ENCODE measurements at places on chromosomes 13 and 19.

GRCh38 chr13:110307767-110308655 lies 927 bp downstream of the COL4A2 start:
- no peak for DNase-seq

DNA sequence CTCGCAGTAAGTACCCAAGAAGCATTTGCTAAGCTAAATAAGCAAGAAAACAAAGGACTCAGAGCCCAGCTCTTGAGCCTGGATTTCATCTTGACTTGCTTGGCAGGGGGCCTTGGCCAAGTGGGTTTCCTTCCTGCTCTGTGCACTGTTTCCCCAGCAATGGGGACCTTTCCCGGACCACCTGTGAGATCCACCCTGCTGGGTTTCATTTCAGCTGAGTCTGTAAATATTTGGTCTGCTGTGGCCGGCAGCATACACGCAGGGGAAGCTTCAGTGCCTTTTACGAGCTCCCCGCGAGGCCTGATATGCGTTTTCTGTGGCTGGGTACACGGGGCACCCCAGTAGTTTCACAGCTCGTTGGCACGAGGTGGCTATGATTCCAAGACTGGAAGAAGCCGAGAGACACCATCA lies 12.4 kb upstream of the TINCR start:
- DNase-seq = no peak

DNA sequence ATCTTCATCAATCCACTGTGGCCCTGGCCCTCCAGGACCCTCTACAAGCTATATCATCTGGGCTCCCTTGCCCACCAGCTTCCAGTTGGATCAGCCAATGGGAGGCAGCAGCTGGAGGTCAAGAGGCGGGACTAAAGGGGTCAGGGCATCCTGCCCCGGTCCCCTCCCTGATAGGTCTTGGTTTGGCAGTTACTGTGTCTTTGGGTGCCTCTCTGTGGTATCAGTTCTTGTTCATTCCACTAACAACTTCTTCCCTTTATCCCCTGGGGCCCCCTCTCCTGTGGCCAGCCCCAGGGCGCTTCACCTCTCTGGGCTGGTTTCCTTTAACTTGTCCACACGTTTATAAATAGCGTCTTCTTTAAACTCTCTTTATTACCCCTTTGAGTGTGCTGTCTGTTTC lies 83.6 kb downstream of the DCT start:
- no peak for DNase-seq

DNA sequence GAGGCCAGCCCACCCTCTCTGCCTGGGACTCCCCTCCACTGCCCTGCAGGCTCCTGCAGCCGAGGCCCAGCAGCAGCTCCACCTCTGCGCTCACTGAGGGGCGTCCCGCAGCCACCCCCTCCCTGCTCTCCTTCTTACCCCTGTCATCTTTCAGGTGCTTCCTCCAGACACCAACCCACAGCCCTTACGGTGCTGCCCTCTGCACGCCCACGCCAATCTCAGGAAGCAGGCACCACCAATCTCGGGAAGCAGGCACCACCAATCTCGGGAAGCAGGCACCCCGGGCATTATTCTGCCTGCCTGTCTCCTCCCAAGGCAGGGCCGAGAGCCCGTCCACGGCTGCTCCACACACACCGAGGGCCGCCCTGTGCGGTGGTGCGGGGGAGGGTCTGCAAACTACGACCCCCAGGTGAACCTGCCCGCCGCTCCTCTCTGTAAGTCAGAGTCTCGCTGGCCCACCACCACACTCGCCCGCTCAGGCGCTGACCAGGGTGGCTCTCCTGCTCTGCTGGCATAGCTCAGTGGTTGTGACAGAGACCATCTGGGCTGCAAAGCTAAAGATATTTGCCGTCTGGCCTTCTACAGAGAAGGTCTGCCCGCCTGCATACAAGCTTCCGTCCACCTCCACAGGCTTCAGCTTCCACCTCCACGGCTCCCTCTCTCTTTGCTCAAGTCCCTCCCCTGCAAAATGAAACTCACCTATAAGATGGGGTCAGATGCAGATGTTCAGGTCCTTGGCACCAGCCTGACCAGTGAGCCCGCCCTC lies 2.9 kb downstream of the LSM7 start:
- no peak for DNase-seq

DNA sequence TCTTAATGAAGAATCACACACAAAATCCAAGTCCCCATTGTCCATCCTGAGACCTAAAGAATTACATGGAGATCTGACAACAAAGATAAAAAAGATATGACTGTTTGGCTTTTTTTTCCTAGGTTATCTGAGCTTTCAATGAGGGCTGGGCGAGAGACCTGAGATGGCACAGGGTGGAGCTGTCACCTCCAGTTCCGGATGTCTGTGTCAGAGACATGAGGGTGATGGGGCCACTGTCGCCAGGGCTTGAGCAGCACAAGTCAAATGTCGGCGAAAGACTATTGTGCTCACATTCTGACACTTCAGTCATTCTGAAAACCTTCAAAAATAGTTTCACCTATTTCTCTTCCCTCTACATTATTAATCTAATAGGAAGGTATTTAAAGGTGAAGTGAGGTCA lies 65.7 kb downstream of the SLC7A1 start:
- DNase-seq = no peak

DNA sequence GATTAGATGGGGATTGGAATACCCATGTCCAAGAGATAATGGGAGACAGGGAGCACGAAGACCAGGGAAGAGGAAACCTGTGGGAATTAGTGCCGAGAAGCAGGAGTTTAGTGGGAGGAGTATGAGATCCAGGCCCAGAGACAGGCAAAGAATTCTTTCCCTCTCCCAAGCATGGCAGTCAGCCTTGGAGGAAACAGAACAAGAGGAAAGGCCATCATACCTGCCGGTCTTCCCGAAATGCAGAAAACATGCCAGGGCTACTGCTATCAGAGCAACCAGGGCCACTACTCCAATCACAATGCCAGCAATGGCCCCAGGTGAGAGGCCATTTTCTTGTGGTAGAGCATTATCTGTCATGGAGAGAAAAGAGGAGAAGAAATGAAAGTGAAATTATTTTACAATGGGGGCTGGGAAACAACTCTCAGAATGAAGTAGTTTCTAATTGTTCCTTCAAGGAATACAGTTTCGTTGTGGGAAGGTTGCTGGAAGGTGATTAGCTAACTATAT lies 16.1 kb downstream of the CEACAM1 start:
- DNase-seq = no peak

- DNase-seq = no peak
Measured at GRCh38 chr13:38166116-38166515, 183.5 kb upstream of the UFM1 start.

DNA sequence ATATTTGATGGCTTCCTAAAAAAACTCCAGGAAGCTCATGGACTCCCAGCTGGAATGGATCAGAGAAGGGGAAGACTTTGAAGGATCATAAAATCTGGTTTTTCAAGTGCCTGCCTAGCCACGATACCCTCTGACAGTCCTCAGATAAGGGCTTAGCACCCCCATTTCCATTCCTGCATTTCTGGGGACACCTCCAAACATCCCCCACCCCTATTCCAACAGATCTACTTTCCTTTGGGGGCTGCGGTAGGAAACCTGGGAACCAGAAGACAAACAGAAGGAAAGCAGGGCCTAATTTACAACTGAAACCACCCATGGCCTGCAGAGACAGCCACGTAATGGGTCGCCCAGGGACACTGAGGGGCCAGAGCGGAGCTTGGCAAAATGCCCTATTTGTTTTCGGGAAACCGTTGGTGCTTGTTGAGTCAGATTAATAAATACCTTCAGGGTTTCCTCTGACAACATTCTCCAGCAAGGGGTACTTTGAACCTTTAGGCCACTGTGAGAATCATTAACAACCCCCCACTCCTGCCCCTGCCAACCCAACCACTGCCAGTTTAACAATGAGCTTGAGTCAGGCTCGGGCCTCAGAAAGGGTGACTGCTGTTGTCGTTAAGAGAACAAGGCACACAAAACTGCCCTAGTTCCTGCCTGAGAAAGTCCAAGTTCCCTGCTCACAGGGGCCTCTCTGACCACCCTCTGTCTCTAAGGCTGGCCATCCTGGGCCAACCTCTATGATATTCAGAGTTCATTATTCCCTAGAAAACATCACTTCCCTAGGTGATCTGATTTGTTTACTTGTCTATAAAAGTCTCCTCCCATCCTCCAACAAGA lies 23.5 kb downstream of the RHPN2 start:
- no peak for DNase-seq

- no peak for DNase-seq
Measured at GRCh38 chr13:51681037-51681678, 96.9 kb downstream of the WDFY2 start.

- DNase-seq = no peak
Measured at GRCh38 chr13:49060678-49061387, 85.1 kb downstream of the FNDC3A start.

DNA sequence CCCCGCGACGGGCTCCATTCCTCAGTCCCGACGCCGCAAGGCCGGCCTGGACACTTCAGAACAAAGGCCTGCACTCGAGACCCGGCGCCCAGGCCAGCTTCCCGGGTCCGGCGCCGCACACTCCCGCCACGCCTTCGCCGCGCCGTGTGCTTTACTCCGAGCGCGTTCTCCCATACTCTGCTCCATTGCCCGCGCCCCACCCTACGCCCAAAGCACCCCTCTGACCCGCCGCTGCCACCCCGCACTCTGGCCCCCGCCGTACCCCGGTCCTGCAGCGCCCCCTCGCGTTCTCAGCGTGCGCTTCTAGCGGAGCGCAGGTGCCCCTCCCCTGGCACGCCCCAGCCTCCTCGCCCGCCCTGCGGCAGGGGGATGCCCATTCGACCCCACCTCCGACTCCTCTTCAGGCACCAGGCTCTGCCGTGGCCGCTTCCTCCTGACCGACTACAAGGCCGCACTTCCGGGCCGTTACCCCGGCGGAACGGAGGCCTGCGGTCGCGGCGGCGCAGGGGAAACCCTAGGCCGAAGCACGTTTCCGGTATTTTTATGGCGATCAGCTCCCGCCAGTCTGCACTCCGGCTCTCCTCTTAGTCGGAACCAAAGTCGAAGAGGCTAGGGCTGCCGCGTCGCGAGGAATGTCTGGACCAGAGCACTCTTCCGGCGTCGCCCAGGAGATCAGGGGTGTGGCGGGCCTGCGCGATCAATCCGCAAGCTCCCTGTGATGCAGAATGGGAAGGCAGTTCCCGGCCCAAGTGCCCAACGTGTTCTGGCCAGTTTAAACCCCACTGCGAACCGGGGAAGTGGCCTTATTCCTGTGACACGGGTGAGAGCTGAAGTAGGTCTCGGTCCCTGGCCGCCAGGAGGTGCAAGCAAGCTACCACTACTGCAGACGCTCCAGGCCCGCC lies at the start of gene ZBTB45:
ZBTB45 (minus strand) TSS at position 456 of the 902 bp plus-strand sequence. CDS start 2,137 bp downstream, outside the sequence.
- peak; percentile 94 for DNase-seq

DNA sequence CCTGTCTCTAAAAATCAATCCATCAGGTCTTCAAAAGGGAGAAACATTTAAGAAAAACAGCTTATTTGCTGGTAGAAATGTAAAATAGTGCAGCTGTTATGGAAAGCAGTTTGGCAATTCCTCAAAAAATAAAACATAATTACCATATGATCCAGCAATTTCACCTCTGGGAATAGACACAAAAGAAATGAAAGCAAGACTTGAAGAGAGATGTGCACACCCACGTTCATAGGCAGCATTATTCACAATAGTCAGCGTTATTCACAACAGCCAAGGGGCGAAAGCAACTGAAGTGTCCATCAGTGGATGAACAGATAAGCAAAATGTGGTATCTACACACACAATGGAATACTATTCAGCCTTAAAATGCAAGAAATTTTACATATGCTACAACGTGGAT lies 45.1 kb upstream of the DOCK9 start:
- DNase-seq = no peak

GRCh38 chr13:23656637-23657371 lies 86.6 kb downstream of the TNFRSF19 start:
- no peak for DNase-seq

DNA sequence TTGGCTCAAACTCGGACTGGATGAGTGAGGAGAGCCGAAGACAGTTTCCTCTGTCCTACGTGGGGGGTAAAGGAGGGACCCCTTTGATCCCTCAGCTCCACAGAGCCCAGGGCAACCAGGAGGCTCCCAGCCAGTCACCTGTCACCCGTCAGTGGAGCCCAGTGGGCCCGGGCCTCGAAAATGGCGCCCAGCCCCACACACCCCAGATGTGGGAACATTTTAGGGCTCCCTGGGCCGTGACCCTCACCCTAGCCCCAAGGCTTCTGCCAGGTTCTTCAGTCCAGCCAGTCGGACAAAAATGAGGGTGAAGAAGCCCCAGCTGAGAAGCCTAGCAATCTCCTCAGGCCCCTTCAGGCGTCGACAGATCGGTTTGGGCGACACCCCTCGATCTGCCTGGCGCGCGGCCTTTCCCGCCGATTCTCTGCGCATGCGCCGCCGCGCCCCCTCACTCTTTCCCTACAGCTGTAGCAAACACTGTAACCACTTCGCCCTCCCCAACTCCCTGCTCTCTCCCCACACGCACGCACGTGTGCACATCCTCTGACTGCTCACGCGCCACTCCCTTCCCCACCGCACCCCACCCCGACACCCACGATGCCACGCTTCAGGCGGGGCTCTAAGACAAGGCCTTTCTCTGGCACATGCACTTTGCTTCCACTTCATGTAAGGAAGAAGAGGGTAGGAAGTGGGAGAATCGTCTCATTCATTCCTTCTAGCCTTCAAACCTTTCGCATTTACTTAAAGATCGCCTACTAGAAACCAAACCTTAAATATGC lies at the start of gene SLC6A16:
SLC6A16 (minus strand) TSS at position 391 of the 776 bp plus-strand sequence. CDS start 13,844 bp downstream, outside the sequence.
- DNase-seq = no peak

DNA sequence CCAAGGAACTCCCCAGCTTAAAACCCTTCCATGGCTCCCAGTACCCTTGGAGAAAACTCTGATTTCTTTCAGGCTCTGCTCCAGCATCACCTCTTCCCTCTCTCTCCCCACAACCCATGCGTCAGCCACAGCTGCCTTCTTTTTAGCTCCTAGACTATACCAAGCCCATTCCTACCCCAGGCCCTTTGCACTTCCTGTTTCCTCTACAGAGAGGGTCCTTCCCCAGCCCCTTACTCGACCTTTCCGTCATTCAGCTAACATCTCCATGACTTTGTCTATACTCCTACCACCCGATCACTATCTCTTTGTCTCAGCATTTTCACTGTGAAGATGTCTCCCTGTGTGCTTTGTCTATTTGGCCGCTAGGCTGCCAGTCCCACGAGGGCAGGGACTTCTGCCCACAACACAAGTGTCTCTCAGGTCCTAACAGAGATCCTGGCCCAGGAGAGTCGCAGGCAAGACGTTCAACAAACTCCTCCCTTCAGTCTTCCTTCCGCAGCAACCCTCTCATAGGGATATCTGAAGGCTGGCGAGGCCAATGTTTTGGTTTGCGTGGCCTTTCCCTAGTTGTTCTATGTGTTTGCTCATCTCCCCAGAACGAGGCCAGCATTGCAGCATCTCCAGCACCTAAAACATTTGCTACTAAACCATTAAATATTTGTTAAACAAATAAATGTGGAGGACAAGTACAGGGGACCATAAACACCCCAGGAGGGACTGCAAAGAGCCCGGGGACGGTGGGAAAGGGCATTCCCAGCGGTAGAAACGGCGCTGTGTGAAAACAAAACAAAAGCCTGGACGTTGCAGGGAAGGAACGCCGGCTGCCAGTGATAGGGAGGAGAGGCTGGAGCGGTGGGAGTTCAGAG lies 816 bp downstream of the CCNP start:
- DNase-seq = no peak

GRCh38 chr13:52651897-52652195 lies 790 bp upstream of the SUGT1 start:
- DNase-seq = no peak
